ENCODE measurements at places on chromosomes 13 and 19.

- no peak for DNase-seq
These were observed 314.8 kb downstream of the PCDH17 start for GRCh38 chr13:57946361-57946760.

DNA sequence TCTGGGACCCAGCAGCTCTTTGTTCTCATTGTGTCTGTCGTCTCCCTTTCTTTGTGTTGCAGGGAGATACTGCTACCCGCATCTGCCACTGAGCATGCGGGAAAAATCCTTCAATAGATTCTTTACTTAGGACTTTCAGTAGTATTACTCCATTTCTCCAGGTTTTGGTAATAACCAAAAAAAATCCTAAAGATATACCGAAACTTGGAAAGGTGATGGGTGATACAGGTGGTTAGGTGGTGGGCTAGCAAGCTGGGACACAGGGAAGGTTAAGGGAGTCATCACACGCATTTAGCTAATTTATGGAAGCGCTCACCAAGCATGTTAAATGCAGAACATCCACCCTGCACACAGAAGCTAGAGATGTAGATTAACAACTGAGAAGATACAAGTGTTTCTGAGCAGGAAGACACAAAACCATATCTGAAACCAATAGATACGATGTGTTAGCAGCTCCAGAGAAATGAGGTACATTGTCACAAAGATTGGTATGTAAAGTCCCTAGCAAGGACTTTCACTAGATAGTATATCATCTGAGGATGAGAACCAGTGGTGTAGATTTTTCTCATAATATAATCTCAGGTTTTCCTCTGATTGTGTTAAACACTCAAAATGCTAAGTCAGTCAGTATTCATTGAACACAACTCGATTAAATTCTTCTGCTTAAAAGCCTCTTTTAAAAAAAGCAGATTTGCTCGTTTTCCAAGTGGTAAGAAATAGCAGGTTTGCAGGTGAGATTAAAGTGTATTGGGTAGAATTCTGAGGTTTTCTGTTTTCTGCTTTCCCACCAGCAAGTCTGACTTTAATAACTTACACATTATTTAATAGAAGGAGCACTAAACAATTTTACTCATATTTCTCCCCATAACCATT, 1.2 kb upstream of the SLAIN1 start:
- no peak for DNase-seq

GRCh38 chr13:22880741-22881720, 299.7 kb upstream of the SGCG start:
- DNase-seq = no peak

- no peak for DNase-seq
These were observed 496.7 kb downstream of the GPC6 start for GRCh38 chr13:93723316-93723715.

- DNase-seq = no peak
These were observed 23.0 kb upstream of the LAMP1 start for GRCh38 chr13:113273851-113274590.

GRCh38 chr13:25574437-25575411, 202.9 kb downstream of the ATP8A2 start:
- DNase-seq = peak; percentile 74

- no peak for DNase-seq
These were observed 310.2 kb downstream of the SLITRK5 start for GRCh38 chr13:87981416-87981815.

GRCh38 chr13:78364711-78365110, 238.6 kb downstream of the POU4F1 start:
- DNase-seq = no peak

DNA sequence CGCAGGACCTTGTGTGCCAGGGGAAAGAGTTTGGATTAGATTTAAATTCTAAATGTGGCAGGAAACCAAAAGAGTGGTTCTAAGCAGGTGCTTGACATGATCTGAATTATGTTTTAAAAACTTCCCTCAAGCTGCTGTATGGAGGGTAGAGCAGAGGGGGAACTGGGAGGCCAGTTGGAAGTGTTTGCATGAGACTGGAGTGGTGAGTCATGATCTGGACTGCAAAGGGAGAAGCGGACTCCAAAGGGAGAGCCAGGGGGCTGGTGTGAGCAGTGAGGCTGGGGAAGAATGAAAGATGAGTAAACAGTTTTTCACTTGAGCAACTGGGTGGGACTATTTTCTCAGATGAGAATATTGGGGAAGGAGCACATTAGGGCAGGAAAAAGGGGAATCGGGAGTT, 206.1 kb downstream of the DNAJC15 start:
- no peak for DNase-seq

DNA sequence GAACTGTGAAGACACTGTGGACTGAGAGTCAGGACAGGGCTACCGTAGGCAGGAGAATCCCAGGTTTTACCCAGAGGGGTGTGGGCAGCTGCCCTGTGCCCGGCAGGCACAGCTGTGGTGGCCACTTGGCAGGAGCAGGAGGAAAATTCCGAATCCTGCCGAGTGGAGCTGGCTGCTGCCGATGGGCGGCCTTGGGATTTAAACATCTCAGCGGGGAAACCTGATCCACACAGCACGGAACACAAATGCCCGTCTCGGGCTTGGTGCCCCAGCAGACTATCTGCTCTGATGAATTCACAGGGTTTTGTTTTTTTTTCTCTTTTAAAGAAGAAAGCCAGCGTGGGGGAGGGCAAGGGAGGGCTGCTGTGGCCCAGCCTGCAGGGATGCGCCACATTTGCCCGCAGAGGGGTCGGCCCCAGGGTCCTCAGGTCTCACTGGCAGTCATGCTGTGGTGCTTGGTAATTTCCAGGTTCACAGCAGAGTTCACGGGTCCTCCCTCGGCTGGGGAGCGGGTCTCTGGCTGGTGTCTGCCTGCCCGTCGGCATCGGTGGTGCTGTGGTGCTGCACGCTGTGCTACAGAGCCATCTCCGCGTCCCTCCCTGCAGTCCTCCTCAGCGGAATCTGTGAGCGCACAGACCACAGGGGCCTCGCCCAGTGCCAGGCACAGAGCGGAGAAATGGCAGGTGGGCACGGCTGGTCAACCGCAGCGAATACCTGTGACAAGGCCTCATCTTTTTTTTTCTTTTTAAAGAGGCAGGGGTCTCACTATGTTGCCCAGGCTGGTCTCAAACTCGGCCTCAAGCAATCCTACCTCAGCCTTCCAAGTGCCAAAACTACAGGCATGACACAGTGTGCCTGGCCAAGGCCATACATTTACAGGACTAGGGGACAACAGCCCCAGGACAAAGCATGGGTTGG, 28.1 kb downstream of the MPND start:
- no peak for DNase-seq

DNA sequence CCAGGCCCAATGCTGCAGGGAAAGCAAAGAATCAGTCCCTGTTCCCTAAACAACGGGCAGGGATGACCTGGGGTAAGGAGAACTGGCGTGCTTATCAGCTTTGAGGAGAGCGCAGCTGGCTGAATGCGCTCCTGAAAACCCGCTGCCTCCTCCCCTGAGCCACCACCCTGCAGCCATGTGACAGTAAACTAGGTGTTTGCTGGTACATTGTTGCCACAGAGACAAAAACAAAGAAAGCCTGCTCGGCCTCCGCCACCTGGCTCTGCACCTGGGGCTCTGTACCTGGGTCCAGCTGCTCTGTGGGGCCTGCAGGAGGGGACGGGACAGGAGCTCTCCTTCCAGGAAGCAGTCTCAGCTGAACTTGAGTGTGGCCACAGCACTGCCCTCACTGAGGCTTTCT, 21.8 kb downstream of the MCF2L start:
- no peak for DNase-seq

DNA sequence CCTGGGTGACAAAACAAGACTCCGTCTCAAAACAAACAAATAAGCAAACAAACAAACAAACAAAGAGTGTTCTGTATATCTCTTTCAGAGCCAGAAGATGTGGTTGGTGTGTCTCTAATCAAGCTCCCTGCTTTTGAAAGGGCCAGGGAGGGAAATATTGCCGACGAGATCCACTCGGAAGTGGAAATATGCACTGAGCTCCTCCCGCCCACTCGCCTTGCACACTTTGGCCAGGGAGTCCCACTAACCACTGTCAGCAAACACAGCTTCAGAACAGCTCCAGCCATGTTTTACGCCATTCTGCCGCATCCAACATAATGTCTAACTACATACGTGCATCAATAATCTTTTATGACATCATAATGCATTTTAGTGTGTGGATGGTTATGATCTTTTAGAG, 155.5 kb upstream of the VSTM2B start:
- no peak for DNase-seq

GRCh38 chr19:1955171-1956121, 14.5 kb downstream of the CSNK1G2 start:
- no peak for DNase-seq

- no peak for DNase-seq
These were observed 137.5 kb downstream of the SIPA1L3 start for GRCh38 chr19:38044267-38045111.

DNA sequence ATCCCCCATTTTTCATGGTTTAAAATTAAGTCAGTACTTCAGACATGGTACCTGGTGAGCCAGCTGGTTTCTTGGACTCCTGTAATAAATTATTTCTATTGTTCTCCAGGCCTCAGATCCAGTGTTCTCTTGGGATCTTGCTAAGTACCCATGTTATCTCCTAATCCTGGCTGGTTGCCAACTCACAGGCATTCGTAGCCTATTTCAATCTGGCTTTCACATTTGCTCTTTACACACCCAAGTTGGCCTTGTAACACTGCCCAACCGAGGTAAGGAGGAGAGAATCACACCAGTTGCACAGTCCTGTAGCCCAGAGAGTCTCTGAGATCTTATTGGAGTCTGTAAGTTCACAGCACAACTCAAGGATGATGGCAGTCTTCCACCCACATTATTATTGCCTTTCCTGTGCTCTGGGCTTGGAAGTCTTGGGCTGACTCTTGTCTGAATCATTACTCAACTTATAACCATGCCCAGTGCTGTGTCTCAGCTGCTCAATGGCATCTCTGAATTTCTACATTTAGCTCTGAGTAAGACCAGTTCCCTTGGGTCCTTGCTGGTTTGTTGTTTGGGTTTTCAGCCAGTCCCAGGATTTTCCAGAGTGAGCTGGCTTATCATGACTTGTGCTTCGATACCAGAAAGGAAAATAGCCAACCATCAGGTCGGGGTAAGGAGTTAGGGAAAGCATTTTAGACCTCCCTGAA, 76.6 kb upstream of the KLF12 start:
- DNase-seq = no peak

DNA sequence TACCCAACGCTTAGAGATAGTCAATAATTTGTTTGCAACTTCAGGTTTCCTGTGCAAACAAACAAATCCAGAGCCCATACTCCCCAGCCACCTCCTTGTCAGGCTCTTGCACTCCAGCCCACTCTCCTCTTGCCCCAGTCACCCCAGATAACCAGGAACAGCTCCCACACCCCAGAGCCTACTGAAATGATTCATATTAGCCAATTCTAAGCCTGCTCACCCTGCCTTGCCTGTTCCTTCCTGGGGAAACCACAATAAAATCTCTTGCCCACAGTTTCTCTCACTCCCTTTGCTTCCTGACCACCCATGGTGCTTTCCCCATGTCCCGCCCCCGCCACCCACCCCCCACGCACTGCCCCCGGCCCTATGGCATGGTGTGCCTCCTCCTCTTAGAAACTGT, 3.8 kb upstream of the ACTL9 start:
- no peak for DNase-seq

GRCh38 chr13:32225481-32225931, 89.7 kb downstream of the ZAR1L start:
- DNase-seq = no peak

- DNase-seq = peak; percentile 53
These were observed 2.3 kb downstream of the UPF1 start for GRCh38 chr19:18833849-18834643.

DNA sequence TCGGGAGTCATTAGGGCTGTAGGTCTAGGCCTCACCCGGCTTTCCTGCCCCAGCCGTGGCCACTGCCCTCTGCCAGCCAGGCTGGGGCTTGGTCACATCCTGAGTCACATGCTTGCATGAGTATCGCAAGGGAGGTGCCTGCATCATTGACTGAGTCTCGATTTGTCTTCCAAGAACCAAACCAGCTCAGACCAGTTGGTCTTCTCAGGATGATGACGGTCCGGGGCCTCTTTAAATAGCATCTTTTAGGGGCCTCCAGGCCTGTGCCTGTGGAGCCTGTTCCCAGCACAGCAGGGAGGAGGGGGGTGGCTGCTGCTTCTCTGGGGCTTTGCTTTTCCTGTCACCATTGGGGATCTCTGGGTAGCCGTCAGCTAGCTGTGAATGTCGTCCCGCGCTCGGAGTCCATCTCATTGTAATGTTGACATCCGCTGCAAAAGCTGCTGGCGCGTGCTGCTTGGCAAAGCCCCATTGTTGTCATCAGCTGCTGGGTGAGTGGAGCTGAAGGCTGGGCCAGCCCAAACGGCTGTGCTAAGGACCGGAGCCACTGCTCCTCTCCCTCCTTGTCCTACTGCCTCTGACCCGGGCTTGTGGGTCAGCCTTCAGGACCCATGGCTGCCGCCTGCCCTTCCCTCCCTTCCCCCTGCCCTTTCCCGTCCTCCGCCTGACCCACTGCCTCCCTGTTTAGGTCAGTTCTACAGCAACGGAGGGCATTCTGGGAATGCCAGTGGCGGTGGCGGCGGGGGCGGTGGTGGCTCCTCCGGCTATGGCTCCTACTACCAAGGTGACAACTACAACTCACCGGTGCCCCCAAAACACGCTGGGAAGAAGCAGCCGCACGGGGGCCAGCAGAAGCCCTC, 14.3 kb upstream of the QTRT1 start:
- DNase-seq = no peak

DNA sequence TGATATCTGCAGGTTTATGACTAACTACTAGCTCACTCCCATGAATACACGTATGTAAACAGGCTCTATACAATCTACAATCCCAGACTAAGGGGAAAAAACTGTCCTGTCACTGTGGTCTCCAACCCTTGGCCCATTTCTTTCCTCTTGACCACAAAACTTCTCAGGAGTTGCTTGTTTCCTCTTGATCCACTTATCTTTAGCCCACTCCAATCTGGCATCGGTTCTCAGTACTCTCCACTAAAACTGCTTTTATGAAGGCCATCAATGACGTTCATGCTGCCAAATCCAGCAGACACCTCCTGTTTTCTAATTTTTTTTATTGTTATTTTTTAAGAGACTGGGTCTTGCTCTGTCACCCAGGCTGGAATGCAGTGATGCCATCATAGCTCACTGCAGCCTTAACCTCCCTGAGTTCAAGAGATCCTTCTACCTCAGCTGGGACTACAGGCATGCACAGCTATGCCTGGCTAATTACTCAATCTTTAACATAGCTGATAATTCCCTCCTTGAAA, 31.9 kb upstream of the USPL1 start:
- DNase-seq = no peak

GRCh38 chr13:41960211-41960636, 685 bp downstream of the VWA8 start:
- DNase-seq = peak; percentile 46

GRCh38 chr13:66407128-66407527, 823.0 kb downstream of the PCDH9 start:
- DNase-seq = no peak

DNA sequence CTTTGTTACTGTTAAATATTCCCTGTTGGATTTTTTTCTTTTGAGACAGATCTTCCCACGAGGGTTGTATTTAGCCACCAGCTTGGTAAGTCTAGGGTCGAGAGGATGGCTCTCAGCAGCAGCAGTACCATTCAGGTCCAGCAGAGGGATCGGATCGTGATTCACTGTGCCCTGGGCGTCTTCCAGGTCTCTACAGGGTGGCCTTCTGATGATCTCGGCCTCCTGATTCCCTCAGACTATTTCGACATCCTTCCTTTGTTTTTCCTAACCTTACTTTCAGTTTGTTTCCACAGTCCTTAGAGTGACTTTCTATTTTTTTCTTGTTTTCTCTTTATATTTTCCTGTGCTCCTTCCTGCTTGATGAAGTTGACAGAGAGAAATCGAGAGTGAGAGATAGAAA, 1436.9 kb downstream of the UQCRFS1 start:
- no peak for DNase-seq

Data from HepG2 (cell line).